ENCODE measurements at places on chromosomes 12 and 14.

DNA sequence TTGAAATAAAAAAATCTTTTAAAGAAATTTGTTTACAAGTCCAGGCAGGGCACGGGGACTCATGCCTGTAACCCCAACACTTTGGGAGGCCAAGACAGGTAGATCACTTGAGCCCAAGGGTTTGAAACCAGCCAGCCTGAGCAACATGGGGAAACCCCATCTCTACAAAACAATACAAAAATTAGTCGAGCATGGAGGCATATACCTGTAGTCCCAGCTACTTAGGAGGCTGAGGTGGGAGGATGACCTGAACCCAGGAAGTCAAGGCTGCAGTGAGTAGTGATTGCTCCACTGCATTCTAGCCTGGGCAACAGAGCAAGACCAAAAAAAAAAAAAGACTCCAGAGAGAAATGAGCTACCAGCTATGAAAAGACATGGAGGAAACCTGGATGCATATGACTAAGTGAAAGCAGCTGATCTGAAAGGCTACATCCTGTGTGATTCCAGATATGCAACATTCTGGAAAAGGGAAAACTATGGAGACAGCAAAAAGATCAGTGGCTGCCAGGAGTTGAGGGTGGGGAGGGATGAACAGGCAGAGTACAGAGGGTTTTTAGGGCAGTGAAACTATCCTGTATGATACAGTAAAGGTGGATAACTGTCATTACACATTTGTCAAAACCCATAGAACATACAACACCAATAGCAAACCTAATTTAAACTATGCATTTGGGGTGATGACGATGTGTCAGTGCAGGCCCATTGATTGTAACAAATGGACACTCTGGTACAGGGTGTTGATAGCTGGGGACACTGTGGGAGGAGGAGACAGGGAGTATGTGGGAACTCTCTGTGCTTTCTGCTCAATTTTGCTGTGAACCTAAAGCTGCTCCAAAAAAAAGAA lies 59.9 kb downstream of the PRKAB1 start:
- no peak for DNase-seq

DNA sequence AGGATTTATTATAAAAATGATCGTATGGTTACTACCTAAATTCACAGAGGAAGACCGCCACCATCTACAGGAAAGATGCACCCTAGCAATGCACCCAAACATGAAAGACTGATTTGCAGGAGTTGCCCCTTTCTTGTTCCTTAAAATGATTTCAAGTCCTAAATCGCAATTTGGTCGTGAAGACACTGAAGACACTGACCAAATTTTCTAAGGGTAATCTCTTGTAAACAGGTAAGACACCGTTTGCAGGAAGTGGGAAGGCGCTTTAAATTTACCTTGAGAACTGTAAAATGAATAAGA lies 1.0 kb downstream of the SOS2 start:
- DNase-seq = no peak

DNA sequence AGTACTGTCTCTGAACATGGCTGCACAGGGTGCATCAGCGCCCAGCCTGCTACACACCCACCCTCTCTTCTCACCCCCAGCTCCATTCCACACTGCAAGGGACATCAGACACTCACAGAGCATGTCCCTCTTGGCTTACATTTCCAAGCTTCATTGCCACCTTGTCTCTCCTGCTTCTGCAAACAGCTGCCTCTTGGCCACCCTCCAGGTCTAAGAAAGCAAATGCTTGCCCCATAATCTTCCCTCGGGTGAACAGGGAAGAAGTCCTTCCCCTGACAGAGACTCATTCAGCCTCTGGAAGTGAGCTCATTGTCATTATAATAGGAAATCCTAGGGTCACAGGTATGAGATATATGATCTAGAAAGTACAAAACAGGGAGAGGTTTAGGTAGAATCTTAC lies 505.2 kb downstream of the RMST start:
- DNase-seq = no peak

GRCh38 chr14:31619440-31619839 lies 58.2 kb downstream of the NUBPL start:
- DNase-seq = no peak

GRCh38 chr14:99502989-99503421 lies 21.8 kb downstream of the CCNK start:
- DNase-seq = no peak

DNA sequence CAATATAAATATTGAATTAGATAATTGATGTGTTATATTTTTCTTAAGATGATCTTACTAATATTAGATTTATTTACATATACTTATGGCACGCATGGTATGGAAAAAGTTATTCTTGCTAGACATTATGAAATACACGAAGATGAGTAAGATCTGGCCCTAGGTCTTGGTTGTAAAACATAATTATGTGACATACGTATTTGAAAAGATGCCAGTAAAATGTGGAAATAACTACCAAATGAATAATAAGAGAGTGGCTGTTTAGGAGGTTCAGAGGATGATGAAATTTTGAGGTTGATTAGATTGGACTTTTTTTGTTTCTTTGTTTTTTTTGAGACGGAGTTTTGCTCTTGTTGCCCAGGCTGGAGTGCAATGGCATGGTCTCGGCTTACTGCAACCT lies 41.3 kb downstream of the FANCM start:
- DNase-seq = no peak

GRCh38 chr12:5047094-5047493 lies 3.4 kb downstream of the KCNA5 start:
- no peak for DNase-seq

- no peak for DNase-seq
Measured at GRCh38 chr12:30828686-30829085, 73.9 kb upstream of the CAPRIN2 start.

GRCh38 chr14:74134484-74134883 lies 49.7 kb downstream of the LIN52 start:
- no peak for DNase-seq

DNA sequence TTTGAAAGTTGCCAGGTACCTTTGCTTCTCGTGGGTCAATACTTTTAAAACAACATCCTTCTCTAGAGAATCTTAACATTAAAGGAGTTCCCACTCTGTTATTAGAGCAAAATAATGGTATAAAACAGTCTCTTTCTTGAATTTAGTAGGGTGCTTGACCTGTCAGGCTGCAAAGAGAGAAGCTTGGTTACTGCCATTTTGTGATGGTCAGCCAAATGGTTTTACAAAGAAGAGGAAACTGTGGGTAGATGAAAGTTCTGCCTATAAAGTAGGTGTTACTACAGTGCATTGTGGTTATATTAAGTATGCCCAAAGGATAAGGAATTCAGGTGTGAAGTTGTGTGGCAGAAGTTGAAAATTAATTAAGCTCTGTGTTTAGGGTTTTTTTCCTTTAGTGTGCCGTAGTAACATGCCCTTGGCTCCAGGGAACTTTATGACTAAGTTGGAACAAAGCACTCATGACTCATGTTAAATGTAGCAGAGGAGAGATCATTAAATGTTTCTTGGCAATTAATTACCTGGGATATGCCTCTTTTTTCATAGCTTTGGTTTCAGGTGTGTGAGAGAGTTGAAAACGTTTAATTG lies 354.0 kb upstream of the KITLG start:
- DNase-seq = no peak

- DNase-seq = no peak
Measured at GRCh38 chr12:95709152-95709551, 81.4 kb downstream of the NTN4 start.

- no peak for DNase-seq
Measured at GRCh38 chr12:116071555-116072230, 205.8 kb downstream of the MED13L start.

GRCh38 chr12:106645074-106645421 lies 62.2 kb downstream of the RFX4 start:
- DNase-seq = no peak

GRCh38 chr14:30389134-30389876 lies 169.7 kb upstream of the G2E3 start:
- DNase-seq = no peak

DNA sequence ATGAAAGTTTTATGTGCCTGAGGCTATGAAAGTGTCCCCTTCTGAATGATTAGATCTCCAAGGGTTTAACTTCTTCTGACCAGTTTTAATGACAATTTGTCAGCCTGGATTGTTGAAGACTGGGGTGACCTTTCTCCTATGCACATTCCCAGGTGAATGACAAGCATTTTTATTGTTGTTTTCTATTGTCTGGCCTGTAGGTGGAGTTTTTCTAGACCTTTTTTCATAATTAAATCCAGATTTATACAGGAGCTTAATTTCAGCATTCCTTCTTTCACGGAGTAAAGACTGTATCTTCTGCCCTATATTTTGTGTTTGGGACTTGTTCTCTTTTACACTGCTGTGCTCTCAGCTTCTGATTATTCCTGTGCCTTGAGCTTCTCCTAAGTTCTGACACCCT lies 125.0 kb upstream of the FAR2 start:
- no peak for DNase-seq

DNA sequence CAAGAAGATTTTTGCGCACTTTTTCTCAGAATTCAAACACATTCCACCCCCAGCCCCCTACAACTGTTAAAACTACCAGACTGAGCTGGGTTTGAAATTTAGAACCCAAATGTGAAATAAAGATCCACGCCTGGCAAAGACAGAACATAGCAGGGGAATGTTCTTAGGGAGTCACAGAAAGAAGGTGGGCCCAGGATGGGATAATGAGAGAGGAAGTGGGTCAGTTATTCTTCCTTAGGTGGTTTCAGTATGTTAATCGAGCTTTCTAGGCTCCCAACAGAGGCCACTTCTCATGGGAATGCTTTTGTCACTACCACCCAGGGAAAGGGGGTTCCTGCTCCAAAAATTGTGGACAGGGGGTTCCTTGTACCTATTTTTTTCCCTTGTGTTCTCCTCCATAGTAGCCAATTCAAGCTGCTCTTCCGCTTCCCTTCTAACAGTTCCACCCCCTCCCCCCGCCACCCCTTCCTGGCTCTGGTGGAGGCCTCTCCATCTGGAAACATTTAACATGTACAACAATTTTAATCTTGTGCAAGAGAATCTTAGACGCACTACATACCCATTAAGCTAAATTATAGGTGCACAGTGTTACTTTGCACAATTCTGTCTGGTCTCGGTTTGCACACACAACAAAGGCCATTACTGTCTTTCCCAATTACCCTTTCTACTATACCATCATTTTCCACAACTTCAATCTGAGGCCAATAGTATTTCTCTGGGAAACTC lies 218.1 kb downstream of the MON2 start:
- DNase-seq = no peak

GRCh38 chr14:92993302-92993701 lies 70.4 kb downstream of the CHGA start:
- no peak for DNase-seq

Data from cortex of kidney (tissue), 1 donor.